ENCODE measurements at places on chromosomes 5 and 9.

DNA sequence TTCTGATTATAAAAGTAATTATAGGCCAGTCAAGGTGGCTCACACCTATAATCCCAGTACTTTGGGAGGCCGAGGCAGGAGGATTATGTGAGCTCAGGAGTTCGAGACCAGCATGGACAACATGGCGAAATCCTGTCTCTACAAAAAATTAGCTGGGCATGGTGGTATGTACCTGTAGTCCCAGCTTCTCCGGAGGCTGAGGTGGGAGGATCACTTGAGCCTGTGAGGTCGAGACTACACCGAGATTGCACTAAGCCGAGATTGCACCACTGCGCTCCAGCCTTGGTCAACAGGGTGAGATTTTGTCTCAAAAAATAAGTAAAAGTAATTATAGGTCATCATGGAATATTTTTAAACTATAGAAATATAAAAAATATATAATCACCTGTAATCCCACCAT lies 18.1 kb downstream of the IRF1 start:
- no peak for DNase-seq

DNA sequence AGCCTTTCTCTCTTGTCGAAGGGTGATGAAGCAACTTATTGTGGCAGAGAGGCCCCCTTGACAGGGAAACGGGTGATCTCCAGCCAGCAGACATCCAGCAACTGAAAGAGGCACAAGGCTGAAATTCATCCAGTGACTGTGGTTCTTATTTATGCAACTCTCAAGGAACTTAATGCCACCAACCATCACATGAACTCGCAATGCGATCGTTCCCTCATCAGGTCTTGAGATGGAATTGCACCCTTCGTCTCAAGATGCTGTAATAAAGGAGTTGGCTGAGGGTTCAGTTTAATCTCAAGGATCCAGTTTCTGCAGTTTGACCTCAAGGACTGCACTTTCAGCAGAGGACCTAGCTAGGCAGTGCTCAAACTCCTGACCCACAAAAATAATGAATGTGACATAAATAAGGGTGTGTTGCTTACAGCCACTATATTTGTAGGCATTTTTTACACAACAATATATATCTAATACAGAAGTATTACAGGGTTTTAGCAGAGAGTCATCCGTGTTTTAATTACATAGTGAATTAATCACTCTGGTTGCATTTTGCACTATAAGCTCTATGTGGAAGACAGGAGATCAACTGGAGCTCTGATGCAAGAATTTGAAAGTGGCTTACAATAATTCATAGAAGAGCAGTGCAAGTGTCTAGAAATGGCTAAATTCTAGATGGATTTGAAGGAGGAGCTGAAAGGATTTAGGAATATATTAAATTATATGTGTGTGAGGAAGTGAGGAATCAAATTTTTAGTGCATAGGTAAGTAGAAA lies 957.8 kb upstream of the CTNND2 start:
- DNase-seq = no peak

DNA sequence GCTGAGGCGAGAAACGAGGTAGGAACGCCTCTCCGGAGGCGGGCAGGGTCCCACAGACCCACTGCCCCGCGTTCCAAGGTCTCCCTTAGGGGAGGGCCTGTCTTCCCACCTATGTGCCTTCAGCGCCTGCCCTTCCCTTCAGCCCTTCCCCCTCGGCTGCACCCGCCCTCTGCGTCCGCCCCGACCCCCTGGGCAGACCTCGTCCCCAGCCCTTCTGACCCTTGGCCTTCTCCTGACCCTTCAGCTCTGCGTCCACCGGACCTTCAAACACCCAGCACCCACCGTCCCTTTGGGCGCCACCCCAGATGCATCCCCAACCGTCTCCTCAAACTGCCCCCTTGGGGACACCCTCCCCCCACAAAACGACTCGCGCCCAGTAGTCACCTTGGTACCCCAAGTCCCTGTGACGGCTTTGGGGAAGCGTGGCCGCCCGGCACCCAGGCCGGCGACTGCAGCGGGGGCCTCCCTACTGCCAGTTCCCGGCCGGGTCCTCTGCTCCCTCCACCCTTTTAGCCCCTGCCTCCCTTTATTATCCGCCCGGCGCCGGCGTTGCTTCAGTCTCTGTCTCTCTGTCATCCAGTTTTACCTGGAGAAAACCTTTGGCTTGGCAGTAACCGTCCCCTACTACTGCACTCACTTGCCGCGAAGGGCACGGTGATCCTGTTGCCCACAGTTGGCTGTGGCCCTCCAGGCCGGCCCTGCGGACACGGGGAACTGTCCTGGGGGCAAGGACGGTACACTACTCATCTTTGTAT lies 421 bp downstream of the RUSC2 start:
- peak; percentile 23 for DNase-seq

- DNase-seq = no peak
Observed at GRCh38 chr9:133113163-133113948, 7.7 kb downstream of the RALGDS start.

DNA sequence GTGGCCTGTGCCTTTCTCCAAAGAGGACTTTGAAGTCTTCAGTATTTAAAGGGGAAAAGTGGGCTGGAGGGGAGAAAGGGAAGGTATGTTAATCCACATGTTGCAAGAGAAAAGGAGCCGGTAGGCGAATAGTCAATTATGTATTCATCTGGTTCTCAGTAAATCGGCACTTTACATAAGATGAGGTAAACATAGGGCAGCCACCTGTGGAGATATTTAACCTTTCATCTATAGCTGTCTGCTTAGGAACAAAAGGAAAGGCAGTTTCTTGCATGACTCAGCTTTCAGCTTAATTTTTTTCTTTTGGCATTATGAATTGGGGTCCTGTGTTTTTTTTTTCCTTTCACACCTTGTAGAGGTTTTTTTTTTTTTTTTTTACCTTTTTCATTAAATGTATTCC lies 42.2 kb downstream of the FGD3 start:
- DNase-seq = no peak

DNA sequence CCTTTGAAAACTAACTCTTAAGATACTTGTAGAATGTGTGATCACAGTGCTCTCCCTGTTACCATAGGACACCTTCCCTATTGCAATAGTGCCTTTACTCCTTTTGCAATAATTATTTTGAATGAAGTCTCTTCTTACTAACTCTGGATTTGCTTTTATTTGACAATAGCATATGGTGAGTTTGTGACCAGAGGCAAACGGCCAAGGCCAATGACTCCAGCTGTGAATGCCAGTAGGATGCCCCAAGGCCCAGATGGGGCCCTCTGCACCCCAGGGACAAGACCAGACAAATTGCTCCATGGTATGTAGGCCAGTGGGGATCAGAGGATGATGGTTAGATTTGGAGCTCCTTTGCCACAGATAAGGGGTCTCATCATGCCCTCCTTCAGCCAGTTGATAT lies 116.9 kb downstream of the NPR3 start:
- no peak for DNase-seq

DNA sequence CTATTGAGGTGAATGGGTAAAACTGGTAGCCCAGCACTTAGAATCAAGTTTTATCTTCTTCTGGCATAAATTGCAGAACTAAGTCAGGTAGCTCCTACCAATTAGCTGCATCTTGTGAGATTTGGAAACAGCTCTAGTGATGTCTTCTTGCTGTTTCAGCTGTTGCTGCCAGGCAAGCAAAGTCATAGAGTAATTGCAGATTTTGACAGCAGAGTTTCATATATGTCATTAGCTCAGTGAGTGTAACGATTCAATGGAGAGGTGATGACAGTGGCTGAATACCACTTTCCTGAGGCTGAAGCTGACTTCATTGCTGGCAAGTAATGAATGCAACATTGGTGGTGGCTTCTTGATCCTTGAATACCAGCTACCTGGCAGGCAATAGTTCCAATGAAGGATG lies 1109.7 kb upstream of the CDH18 start:
- DNase-seq = no peak

GRCh38 chr5:179804555-179804947 lies 2.1 kb downstream of the MGAT4B start:
- DNase-seq = no peak

- DNase-seq = no peak
Observed at GRCh38 chr9:81871695-81872094, 56.5 kb upstream of the SPATA31D4 start.

DNA sequence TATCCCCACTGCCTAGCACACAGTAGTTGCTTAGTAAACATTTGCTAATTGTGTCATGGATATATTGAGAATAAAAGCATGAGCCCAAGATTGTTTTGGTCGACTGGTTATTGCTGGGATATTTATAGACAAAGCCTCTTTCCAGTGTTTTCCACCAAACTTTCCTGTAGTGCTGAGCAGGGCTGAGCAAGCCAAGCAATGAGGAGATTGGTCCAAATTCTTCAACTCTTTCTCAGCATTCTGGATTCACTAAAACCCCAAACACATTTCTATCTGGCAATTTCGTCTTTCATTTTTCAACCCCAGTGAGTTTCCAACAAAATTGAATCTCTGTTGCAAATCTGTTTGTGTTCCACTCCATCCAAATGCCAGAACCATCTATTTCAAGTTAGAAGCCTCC lies 31.9 kb upstream of the TARS1 start:
- no peak for DNase-seq

DNA sequence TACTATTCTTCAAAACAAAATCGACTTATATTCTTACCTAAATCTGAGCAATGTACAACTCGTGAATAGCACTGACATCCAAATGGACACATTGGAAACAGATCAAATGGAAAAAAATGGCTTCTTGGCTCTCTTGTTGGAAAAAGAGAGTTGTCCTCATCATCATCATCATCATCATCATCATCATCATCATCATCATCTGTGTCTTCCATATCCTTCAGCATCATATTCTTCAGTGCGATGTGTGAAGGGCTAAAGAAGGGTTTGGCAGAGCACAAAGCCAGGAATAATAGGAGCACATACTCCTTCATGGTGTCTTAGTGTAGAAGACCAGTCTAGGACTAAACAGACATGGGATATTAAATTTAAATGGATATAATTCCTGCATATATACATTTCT lies 7.7 kb downstream of the ASPN start:
- DNase-seq = no peak

GRCh38 chr9:110807956-110808598 lies 139.5 kb downstream of the MUSK start:
- no peak for DNase-seq

- DNase-seq = no peak
Observed at GRCh38 chr5:94267350-94267899, 351.0 kb downstream of the KIAA0825 start.

- peak; percentile 54 for DNase-seq
Observed at GRCh38 chr5:418162-419121, 24.5 kb upstream of the EXOC3 start.

GRCh38 chr5:72137826-72138409 lies 30.6 kb downstream of the MAP1B start:
- no peak for DNase-seq

DNA sequence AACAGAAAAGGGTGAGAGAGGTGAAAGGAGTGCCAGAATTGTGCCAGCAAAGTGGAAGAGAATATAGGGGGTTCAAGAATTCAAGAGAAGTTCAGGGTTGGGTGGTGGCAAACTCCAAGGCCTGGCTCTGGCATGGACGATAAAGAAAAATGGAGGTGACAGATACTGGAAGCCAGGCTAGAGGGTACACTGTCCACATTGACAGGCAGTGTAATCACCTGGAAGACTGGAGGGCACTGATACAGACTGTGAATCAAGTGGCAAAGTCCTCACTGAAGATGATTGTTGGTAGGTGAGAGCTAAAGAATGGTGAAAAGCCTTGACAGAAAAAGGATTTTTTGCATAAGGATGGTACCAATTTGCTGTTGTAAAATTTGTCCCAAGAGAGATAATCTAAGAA lies 7.1 kb downstream of the SAR1B start:
- no peak for DNase-seq

GRCh38 chr5:77167695-77168121 lies 42.8 kb upstream of the PDE8B start:
- no peak for DNase-seq

GRCh38 chr5:115415143-115415491 lies 118.7 kb upstream of the CCDC112 start:
- DNase-seq = no peak

DNA sequence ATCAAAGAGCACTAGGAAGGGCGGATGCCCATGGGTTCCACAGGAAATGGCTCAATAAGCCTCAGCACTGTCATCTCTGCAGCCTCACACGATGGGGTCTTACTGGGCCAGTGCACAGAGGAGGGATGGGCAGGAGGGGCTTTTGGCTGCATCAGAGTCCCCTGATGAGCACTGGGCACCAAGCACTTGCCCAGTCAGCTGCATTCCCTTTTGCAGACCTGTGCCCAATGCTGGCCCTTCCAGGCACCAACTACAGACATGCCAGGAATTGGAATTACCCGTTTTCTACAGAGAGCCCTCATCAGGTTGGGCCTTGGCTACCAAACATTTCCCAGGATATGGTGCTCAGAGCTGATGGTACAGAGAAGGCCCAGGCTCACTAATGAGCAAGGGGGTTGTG lies 182.5 kb downstream of the HSPA4 start:
- no peak for DNase-seq

DNA sequence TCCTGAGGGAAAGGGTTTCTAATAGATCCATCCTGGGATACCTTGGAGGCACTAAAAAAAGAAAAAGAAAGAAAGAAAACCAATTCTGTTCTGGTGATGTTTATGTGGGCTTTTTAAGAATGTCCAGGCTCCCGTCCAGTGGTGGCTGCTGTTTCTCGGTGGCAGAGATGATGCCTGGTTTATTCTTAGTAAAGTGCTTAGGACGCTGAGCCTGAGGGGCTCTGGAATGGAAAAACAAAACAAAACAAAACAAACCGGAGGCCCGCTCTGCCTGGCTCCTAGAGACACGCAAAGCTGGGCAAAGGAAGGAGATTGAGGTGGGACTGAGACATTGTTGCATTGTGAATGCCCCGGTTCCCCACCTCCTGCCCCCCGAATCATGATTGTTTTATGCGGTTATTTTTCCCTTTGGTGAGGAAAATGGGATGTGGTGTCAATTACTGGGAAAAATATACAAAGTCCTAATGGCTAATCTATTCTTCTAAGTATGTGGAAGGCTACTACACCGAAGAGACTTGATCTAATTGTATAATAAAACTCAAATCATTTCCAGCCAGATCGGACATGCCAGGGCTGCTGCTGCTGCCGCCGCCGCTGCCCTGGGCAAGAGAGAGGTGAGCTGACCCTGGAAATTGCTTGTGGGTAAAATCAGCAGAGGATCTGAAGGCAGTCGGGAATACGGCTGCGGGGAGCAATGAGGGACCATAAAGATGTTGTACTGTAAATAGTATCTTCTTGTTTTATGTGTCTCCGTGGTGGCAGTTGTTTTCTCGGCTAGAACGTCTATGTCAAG lies 644.9 kb downstream of the CCDC171 start:
- DNase-seq = no peak

GRCh38 chr5:174731214-174732035 lies 7.0 kb downstream of the MSX2 start:
- DNase-seq = no peak

GRCh38 chr5:147504535-147504934 lies 5.3 kb downstream of the DPYSL3 start:
- DNase-seq = no peak

DNA sequence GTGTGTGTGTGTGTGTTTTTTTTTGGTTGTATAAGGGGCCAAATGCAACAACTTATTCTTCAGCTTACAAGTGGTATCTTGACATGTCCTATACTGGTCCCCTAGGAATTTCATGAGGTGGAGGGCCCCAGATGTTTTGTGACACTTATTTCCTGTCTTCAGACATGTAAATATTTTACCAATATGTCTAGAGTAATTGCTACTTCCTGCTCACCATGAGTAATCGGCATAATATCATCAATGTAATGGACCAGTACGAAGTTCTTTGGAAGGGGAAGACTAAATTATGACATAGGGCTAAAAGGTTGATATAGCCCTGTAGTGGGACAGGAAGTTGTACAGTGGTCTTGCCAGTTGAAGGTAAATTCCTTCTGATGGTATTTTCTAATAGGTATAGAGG lies 3.7 kb upstream of the OTULIN start:
- no peak for DNase-seq
